SK-N-SH (cell line): ENCODE measurements at places on chromosomes 2 and 18. TPM values are rescaled to one million over a fixed set of nuclear protein-coding genes. Genes with fewer than 3 reads are reported as not detected.

Gene LYPD1
- 4.3 and 5.4 TPM in 2 replicates for polyA plus RNA-seq

Gene C1QL2
- polyA plus RNA-seq, result not detected in 2 replicates

DNA sequence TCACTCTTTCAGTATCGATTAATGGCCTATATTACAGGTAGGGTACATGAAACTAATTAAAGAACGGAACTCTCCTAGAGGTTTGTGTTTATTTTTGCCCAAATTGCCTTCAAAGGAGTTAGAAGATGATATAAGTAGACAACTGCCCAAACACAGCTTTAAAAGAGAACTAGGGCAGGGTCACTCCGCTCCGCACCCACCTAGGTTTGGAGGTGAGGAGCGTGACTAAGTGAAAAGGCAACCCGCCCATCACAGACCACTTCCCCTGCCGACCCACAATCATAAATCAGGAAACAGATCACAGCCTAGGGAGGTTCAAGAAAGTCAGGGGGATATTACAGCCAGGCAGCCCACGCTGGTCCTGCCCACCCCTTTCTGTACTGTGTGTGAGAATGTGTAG, 166.7 kb downstream of the C1D start:
- DNase-seq, result no peak

Gene UCN
- 2.8 and 2.9 TPM in 2 replicates for polyA plus RNA-seq

- no peak for DNase-seq
Observed at GRCh38 chr2:197516393-197516761, 511 bp downstream of the MOB4 start.

- DNase-seq, result no peak
Observed at GRCh38 chr2:53452957-53453748, 314.5 kb upstream of the CHAC2 start.

- DNase-seq, result no peak
Observed at GRCh38 chr2:176471949-176472348, 202.7 kb downstream of the MTX2 start.

DNA sequence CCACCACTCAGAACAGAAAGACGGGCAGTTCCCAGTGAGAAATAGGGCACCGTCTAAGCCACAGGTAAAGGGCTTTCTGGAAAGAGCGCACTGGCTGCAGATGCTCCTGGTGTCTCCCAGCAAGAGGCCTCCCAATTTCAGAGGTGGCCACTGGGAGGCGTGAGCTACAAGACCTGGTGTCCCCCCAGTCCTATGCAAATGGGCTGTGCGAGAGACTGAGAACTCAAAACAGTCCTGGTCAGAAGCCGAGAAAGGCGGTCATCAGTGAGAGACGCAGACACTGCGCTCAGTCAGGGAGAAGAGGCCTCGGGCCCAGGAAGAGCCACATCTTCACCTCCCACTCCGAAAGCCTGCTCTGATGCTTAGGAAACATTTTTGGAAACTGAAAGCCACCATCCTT, 179.5 kb downstream of the EIPR1 start:
- DNase-seq, result peak; percentile 43

DNA sequence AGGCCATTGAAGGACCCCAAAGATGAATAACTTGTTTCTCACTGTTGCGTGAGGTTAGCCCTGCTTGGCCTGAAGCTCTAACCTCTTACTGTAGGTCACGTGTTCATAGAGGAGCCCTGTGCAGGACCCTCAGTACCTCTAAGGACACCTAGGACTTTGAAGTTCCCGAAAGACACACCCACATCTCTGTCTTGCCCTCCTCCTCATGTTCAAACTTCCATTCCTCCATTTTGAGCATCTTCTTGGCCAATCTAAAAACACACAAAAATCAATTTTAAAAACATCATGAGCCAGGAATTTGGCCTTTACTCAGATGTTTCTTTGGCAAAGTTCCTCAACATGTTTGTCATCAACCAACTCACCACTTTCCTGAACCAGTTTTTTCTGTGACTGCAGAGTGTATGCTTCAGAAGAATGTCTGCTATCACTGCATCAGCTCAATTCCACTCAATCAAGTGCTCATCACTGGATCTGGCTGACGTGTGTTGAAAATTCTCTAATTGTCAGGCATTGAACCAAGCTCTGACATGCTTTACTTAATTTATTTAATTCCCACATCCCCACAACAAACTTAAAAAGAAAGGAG, 101.6 kb downstream of the AP1S3 start:
- no peak for DNase-seq

Gene LHCGR
- polyA plus RNA-seq, result not detected in 2 replicates

Gene ITGAV
- 24.3 and 35.1 TPM in 2 replicates for polyA plus RNA-seq

DNA sequence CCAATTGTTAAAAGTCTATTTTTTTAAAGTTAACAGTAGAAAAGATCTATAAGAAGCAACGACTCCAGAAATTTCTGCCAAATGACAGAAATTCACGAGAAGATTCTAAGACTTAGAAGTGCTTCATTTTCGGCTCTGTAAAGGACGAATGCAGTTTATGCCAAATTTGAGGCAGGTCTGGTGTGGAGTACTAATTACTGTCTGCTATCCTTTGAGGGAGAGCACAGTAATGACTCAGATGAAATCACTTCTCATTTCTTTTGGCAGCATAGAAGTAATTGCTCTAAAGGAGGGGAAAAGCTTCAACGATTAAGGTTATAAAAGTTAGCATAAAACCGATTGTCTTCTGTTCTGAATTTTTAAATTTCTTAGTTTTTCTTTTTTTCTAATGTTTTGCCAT, 11.4 kb downstream of the G6PC2 start:
- peak; percentile 30 for DNase-seq

Gene CNGA3
- polyA plus RNA-seq, result not detected in 2 replicates
